ENCODE measurements at places on chromosomes 7 and 10.

- DNase-seq = peak; percentile 59
Measured at GRCh38 chr10:11986593-11987216, 55.9 kb downstream of the UPF2 start.

DNA sequence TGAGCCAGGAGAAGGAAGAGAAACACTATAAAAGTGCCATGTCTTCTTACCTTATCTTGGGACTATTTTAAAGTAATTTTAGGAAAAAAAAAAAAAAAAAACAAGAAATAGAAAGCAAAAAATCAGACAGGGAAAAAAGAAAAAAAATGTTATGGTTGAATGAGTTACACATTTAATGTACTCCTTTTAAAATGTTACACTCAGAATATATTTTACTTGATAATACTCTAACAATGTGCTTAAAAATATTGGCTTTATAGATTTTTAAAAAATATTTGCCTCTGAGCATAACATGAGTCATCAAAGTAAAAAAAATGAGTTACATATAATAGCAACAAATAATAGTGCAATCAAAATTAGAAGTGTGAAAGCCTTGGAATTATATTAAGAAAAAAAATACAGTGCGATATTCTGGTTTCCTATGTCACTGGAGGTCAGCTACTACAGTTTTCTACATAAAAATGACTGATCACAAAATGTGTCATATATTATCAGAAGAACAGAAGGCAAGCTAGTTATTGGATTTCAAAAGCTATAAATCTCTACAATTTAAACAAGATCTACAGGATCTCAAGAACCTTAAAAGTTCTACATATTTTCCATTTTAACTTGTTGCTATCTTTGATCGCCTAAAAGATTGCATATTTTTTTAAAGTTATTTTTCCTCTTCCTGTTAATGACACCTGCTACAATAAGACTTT is 231.1 kb upstream of the CCDC6 start:
- DNase-seq = no peak

DNA sequence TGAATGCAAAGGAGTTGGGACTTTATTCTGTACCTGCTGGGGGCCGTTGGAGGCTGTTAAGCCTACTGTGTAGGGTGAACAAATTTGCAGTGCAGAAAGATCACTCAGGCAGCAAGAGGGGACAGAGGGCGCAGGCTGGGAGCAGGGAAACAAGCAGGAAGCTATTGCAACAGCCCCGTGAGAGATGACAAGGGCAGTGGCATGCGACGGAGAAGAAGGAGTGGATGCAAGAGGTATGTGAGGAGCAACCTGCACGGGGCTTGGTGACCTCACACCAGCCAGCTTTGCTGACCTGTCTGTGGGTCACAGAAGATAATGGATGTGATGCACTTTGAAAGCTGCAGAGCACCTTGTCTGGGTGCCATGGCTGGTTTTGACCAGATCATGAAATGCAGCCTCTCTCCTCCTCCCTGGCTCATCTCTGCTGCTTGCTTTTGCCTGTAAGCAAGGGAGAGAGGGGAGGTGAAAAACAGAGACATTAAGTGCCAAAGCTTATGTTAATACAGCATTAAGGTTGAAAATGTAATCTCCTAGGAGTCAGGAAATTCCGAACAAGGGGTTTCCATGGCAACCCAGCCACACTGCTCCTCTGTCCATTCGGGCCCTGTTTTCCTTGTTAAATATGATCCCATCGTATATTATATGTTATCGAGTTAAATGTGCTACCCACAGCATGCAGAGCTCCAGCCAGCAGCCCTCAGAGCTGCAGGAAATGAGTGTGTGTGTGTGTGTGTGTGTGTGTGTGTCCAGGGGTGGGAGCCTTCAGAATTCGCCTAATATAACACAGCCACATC is 314.3 kb upstream of the ZMIZ1 start:
- no peak for DNase-seq

GRCh38 chr10:132827423-132827789 is 41.5 kb upstream of the NKX6-2 start:
- no peak for DNase-seq

- DNase-seq = no peak
Measured at GRCh38 chr10:86401588-86402282, 35.1 kb upstream of the GRID1 start.

DNA sequence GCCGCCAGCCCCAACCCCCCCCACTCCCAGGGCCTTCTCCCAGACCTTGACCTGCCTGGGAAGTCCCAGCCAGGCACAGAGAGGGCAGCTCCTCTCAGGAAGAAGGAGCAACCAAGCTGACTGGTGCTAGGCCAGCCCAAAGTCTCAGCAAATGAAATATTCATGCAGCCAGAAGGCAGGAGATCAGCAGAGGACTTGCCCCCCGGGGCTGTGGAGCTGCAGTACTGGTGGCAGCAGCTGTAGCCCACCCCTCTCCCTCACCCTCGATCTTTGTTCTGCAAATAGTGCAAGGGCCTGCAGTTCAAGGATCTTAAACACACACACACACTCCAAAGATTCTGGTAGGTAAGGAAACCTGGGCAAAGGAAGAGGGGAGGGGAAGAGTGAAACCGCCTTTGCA is 3.5 kb upstream of the SRRM3 start:
- no peak for DNase-seq

- no peak for DNase-seq
Measured at GRCh38 chr7:106110885-106111654, 1.0 kb downstream of the SYPL1 start.

DNA sequence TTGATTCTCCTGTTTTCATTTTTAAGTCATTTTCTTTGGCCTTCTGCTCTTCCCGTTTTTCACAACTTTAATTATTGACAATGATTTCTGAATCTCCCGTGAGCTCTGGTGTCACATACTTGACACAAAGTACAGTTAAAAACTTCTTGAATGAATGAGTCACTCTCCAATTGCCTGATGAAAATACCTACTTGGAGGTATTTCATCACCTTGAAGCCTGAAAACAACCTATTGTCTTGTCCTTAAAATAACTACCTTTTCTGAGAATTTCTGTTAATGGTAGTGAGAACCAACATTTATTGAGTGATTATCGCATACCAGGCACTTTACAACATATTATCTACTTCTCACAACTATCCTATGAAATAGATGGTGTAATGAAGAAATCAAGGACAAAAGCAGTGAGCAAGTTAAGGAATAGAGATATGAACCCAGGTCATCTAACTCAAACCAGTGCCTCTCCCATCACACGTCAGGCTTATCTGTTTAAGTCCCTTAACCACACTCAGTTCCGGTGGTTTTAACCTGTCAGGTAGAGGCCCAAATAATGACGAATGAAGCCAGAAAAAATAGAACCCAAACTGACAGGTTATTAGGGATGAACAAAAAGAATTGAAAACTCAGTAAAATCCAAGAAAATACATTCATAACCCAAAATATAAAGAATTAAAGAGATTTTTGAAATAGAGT is 11.6 kb downstream of the BET1 start:
- DNase-seq = no peak

- no peak for DNase-seq
Measured at GRCh38 chr10:73781548-73781878, 335 bp upstream of the CHCHD1 start.

DNA sequence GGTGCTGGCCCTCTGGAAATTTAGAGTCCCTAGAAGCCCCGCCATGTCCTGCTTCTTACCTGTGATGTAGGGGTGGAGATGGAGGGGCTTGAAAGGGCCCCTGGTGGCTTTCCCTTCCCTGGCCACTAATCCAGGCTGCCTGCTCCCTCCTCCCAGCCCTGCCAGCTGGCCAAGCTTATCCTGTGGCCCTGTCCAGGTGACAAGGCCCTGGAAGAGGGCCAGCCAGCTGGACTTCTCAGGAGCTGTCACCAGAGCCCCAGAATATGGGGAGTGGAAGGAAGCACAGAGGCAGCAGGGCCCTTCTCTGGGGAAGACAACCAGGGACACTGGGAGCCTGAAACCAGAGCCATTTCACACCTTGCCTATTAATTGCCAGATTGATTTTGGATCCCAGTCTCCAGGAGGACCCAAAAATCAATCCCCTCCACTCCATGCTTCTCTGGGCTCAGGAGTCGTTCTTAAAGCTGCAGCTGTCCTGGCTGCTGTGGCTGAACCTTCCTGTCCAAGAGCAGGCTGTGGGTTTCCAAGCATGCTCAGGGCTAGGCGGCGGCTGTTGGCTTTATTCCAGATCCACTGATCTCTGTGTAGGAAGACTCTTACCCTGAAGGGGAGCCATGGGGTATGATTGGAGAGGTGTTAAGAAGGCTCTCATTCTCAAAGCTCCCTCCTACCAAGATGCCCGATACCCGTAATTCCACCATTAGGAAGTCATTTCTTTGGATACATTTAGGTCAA is 52.6 kb upstream of the PCBD1 start:
- no peak for DNase-seq

DNA sequence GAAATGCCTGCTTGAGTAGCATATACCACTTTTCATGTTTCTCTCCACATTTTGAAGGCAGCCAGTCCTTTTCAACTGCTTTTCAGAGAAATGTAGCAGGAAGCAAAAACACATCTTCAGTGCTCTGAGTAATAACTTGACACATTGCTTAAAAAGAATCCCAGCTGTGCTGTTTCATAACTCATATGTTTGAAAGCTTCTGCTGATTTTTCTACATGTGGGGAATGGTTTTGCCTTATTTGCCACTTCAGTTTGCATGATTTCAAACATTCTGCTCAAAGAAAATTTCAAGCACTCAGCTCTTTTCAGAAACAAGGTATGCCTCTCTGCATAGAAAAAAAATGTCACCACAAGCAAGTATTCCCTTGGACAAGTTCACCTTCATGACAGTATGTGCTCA is 732.8 kb downstream of the POM121L12 start:
- no peak for DNase-seq

- DNase-seq = no peak
Measured at GRCh38 chr10:84525120-84525806, 196.9 kb downstream of the CCSER2 start.

- peak; percentile 38 for DNase-seq
Measured at GRCh38 chr10:63720072-63720537, 198.9 kb downstream of the REEP3 start.

DNA sequence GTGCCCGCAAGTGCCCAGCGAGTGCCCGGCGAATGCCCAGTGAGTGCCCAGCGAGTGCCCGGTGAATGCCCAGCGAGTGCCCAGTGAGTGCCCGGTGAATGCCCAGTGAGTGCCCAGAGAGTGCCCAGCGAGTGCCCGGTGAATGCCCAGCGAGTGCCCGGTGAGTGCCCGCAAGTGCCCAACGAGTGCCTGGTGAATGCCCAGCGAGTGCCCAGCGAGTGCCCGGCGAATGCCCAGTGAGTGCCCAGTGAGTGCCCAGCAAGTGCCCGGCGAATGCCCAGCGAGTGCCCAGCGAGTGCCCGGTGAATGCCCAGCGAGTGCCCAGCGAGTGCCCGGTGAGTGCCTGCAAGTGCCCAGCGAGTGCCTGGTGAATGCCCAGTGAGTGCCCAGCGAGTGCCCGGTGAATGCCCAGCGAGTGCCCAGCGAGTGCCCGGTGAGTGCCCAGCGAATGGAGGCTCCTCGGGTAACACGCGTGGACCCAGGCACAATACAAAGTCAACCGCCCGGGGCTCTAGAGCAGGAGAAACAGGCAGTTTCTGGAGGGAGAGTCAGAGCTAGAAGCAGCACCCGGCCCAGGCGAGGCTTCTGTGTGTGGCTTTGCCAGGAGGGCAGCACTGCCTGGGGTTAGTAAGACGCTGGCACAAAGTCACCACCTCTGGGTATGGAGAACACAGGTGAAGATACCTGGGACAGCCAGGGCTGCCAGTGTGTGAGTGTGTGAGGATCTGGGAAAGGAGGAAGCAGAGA is 38.2 kb upstream of the CFAP46 start:
- DNase-seq = no peak

DNA sequence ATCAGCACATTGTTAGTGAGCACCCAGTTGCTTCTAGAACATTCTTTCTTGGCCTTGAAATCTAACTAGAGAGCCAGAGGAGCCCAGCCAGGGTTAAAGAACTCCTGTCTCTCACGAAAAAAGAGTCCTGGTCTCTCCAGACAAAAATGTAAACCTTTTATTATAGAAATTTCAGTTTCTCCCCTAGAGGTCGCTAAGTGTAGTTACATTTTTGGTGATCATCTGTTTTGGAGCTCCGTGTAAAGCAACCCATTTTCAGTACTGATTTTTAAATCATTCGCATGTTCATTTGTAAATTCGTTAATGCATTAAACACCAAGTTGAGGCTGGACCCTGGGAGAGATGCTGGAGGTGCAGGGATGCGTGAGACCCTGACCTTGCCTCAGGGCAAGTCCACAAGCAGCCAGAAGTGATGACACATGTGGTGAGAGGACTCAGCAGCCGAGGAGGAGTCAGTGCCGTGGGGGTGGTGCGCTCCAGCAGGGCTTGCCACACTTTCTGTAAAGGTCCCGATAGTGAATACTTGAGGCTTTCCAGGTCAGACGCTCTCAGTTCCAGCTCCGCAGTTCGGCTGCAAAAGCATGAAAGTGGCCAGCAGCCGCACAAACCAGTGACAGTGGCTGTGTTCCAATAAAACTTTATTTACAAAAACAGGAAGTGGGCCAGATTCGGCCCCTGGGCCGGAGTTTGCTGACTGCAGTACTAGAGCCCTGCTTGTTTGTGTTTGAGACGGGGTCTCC is 578.6 kb upstream of the FOXK1 start:
- DNase-seq = no peak

- no peak for DNase-seq
Measured at GRCh38 chr10:72953687-72954086, 919 bp downstream of the PLA2G12B start.

DNA sequence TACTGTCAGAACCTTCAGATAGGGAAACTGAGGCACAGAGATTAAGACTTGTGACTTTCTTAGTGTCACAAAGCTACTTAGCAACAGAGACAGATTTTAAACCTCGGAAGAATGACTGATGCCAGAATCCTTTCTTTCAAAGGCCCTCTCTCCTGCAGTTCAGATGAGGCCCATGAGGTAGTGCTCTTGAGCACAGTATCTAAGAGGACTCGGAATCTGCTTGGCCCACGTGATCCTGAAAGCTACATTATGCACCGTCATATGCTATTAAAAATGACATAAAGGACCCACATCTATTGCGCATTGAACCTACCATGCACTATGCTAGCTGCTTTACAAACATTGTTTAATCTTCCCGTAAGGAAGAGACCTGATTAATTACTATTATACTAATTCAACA is 355.9 kb downstream of the SFMBT2 start:
- DNase-seq = no peak

- DNase-seq = no peak
Measured at GRCh38 chr7:156475666-156476065, 164.9 kb upstream of the RNF32 start.

DNA sequence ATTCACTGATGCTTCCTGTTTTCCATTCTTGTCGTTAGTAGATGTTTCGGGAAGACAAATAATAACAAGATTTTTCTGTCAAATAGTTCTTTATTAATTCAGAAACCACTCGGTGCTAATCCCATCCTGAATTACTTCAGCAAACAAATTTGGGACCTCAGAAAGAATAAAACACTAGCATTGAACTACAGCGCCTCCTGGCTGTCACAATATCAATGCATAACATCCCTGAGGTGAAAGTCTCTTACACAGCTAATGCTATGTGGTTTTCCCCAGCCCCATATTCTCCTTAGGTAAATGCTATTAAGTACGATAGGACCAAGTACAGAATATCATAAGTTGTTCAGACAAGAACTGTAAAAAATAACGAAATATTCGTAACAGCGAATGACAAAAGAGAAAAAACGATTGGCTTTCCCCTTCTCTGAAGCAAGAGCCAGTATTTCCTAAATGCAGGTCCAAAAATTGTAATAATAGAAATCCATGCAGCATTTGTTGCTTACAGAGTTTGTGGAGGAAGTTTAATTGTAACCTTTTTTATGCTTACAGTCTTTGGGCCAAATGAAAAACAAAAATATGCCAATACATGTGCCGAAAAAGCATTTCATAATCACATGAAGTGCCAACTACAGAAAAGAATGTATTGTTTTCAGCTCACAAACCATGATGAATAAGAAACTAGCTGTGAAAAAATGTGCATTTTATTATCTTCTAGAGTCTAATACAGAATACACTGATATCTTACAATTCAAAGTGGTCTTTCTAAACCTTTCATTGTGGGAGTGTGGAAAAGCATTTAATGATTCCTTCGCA is 47.3 kb downstream of the MYPN start:
- DNase-seq = peak; percentile 17
